Right ventricle myocardium inferior (tissue), 1 donor: ENCODE measurements at places on chromosomes 16 and 17. TPM values are rescaled to one million over a fixed set of nuclear protein-coding genes. Genes with fewer than 3 reads are reported as not detected.

The WNT9B gene
- total RNA-seq: not detected

The STAT3 gene
- 183 TPM for total RNA-seq

The SPATA32 gene
- not detected for total RNA-seq

The TLCD3B gene
- not detected for total RNA-seq

The CFAP52 gene
- total RNA-seq: not detected

The USP10 gene
- total RNA-seq: 76.5 TPM

The TMEM100 gene
- 17.0 TPM for total RNA-seq

The NXN gene
- total RNA-seq: 18.5 TPM

GRCh38 chr16:8848939-8849391, 19.8 kb downstream of the CARHSP1 start:
- no peak for DNase-seq

DNA sequence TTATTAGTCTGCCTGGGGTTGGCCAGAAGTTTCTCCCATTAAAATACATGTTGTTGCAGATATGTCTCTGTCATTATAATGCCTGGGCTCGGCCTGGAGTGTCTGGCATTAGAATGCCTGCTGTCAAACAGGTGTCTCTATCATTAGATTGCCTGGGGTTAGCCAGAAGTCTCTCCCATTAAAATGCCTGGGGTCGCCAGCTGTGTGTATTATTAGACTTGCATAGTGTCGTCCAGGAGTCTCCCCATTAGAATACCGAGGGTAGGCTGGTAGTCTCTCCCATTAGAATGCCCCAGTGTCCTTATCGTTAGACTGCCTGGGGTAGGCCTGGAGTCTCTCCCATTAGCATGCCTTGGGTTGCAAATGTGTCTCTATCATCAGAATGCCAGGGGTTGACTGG, 2270.8 kb downstream of the TP53TG3F start:
- no peak for DNase-seq

GRCh38 chr17:41065829-41066624, at the start of gene KRTAP2-4:
Gene KRTAP2-4 (minus strand): TSS chr17:41065879. CDS start chr17:41065845, 34 bp downstream.
- no peak for DNase-seq

GRCh38 chr16:55668340-55669281, 12.8 kb downstream of the SLC6A2 start:
- DNase-seq: no peak

GRCh38 chr16:88382491-88383400, at the start of gene ZNF469:
Gene ZNF469 (plus strand): TSS chr16:88382959. CDS start chr16:88427471, 44,512 bp downstream.
- DNase-seq: peak; percentile 58

- DNase-seq: no peak
Observed at GRCh38 chr16:30570636-30571444, 674 bp downstream of the ZNF688 start.

DNA sequence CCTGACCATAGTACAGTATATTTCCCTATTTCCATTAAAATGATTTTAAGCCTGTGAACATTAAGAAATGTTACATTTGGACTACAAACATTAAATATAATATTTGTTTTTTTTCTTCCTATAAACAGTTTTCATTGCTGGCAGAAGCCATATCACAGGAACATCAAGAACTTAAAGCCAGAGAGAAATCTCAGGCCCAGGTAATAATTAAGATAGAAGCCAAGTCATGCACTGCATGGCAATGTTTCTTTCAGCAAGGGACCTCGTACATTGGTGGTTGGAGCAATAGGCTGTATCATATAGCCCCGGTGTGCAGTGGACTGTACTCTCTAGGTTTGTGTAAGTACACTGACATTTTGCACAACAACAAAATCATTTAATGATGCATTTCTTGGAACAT, 30.1 kb downstream of the CEP95 start:
- DNase-seq: no peak

GRCh38 chr16:2042986-2043666, 4.5 kb downstream of the NTHL1 start:
- DNase-seq: no peak

DNA sequence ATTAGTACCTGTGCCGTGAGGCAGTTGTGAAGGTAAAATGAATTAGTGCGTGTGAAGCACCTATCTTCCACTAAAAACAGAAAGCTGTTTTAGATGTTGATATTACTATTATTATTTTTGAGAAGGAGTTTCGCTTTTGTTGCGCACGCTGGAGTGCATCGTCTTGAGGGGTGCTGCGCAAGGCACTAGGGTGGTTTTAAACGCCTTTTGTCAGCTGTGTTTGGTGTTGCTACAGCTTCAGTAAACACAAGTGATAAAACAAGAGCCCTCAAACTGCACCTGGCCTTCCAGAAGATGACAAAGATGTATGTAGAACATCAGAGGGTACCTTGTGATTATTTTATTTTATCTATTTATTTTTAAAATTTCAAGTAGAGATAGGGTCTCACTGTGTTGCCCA, 38.2 kb downstream of the PLCG2 start:
- DNase-seq: no peak
